Sigmoid colon (tissue), 7 donors: ENCODE measurements at places on chromosomes 16 and 17. TPM values are rescaled to one million over a fixed set of nuclear protein-coding genes. Genes with fewer than 3 reads are reported as not detected.

ABCC12 gene
- total RNA-seq: not detected

- no peak for DNase-seq
These were observed 11.2 kb downstream of the CYBC1 start for GRCh38 chr17:82439194-82439828.

GRCh38 chr16:70349783-70350182 lies 3.1 kb downstream of the DDX19A start:
- DNase-seq: no peak

CCT6B gene
- 3.5 TPM for total RNA-seq

KRTAP4-1 gene
- total RNA-seq: not detected

TOP2A gene
- 2.1 TPM for total RNA-seq

DNA sequence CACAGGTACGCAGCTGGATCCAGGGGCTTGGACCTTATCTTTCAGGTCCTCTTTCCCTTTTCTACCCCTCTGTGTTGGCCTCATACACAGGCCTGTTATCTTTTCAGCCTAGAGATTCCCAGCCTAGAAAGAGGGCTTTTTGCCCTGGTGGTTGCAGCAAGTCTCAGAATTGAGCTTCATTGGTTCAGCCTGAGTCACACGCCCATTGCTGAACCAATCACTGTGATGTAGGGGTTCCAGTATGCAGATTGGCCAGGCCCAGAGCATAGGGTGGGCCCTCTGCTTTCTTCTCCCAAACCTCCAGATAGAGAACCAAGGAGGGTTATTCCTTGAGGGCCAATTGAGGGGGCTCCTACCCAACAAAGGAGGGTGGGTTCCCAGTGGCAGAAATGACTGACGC lies 32.8 kb downstream of the GPT2 start:
- DNase-seq: no peak

DNA sequence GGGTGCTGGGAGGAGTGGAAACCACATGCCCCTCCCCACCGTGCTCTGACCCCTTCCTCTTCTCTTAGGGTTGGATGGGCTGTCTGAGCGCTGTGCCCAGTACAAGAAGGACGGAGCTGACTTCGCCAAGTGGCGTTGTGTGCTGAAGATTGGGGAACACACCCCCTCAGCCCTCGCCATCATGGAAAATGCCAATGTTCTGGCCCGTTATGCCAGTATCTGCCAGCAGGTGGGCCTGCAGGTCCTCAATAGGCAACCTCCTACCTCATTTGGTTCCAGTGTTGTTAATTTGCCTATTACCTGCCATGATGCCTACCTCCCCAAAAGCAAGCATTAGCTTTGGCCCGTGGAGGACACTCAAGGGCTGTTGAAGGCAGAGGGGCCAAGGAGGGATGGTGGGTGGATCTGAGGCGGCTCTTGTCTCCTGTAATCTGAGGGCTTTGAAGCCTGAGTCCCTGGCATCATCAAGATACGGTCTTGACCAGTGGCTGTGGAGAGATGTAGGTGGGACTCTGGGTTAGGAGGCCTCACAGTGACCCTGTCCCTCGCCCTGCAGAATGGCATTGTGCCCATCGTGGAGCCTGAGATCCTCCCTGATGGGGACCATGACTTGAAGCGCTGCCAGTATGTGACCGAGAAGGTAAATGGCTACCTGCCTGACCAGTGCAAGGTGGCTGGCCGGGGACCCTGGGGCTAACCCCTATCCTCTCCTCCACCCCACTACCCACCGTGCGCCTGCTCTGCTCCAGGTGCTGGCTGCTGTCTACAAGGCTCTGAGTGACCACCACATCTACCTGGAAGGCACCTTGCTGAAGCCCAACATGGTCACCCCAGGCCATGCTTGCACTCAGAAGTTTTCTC lies 3.4 kb downstream of the ALDOA start:
- DNase-seq: no peak

- DNase-seq: no peak
These were observed 30.5 kb upstream of the GNG13 start for GRCh38 chr16:830871-831570.

DNA sequence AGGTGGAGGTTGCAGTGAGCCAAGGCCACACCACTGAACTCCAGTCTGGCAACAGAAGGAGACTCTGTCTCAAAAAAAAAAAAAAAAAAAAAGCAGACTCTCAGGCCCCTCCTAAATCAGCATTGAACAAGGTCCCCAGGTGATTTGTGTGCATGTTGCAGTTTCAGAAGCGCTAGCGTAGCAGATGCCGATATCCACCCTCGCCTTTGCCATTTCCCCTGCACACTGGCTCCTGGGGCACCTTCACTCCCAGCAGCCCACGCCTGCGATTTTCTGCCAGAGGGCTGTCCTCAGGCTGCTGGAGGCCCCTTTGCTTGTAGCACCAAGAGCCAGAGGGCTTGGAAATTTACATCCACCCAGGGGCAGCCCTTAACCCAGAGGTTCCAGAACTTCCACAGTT lies 95.6 kb downstream of the WSCD1 start:
- no peak for DNase-seq

- no peak for DNase-seq
These were observed 95.9 kb upstream of the ZFHX3 start for GRCh38 chr16:73143576-73144422.

MPP3 gene
- total RNA-seq: 10.5 TPM

DNA sequence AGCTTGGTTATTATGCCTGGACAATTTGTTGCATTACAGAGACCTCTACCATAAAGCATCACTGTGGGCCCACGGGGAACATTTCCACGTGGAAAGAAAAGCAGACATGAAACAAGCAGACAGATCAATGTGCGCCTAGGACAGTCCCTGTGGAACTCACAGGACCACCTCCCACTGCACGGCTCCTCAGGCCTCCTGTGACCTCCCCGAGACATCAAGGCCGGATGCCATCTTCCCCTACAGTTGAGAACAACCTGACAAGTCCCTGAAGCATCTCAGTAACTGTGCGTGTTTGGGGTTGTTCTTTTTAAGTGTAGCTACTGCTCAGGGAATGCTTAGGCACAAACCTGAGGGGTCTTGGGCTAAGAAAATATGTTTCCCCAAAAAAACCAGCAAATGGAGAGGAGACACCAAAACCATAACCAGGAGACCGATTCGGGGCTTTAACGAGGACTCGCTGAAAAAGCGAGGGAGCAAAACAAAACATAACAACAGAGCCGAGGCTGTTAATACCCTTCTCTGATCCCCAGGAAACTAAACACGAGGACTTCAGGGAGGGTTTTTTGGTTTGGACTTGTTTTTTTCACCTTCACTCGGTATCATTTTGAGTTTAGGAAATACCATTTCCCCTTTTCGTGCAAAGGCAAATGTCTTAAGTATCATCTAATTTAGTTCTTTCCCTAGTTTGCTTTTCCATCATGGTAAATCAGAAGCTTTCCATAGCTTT lies 87.1 kb downstream of the CYTH1 start:
- DNase-seq: no peak

- no peak for DNase-seq
These were observed 2.1 kb upstream of the MAF start for GRCh38 chr16:79602628-79603014.

DHODH gene
- 7.4 TPM for total RNA-seq

GRCh38 chr16:50509521-50510341 lies 38.5 kb upstream of the NKD1 start:
- no peak for DNase-seq

DNA sequence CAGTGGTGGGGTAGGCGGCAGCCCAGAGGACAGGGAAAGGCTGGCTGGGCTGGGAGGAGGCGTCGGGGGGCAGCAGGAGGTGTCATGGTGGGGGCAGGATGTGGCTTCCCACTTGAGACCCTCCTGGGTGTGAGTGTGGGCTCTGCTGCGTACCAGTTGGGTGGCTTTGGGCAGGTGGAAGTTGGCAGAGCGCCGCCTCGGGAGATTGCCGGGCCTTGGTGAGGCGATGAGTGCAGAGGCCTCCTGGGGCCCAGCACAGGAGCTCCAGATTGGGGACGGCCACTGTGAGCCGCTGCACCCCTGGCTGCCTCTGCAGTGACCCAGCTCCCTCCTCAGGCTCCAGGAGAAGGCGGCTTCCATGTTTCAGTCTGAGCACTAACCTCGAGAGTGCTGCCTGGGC lies 13.8 kb downstream of the GPT2 start:
- no peak for DNase-seq

GRCh38 chr16:29182501-29182900 lies 197.6 kb downstream of the LAT start:
- DNase-seq: no peak

KRT32 gene
- total RNA-seq: not detected

DNA sequence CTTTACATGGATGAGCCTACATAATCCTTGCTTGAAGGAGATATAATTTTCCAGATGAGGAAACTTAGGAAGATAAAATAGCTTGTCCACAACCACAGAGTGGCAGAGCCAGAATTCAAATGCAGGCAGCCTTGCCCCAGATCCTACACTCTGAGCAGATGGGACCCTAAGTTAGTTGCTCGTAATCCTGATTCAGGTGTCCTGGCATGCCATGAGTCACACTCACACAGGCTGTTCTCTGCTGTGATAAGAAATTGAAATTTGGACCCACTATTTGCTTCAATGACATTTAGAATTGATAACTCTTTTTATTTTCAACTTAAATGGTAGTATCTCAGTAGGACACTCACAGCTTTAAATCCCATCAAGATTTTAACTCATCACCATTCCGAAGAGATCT lies 150.7 kb upstream of the CACNG5 start:
- no peak for DNase-seq

LPO gene
- total RNA-seq: not detected
